ENCODE measurements at places on chromosomes 2 and 18.

- no peak for DNase-seq
These were observed 6.4 kb upstream of the KCMF1 start for GRCh38 chr2:84964406-84965191.

- peak; percentile 45 for DNase-seq
These were observed 59.5 kb downstream of the E2F6 start for GRCh38 chr2:11406267-11406957.

DNA sequence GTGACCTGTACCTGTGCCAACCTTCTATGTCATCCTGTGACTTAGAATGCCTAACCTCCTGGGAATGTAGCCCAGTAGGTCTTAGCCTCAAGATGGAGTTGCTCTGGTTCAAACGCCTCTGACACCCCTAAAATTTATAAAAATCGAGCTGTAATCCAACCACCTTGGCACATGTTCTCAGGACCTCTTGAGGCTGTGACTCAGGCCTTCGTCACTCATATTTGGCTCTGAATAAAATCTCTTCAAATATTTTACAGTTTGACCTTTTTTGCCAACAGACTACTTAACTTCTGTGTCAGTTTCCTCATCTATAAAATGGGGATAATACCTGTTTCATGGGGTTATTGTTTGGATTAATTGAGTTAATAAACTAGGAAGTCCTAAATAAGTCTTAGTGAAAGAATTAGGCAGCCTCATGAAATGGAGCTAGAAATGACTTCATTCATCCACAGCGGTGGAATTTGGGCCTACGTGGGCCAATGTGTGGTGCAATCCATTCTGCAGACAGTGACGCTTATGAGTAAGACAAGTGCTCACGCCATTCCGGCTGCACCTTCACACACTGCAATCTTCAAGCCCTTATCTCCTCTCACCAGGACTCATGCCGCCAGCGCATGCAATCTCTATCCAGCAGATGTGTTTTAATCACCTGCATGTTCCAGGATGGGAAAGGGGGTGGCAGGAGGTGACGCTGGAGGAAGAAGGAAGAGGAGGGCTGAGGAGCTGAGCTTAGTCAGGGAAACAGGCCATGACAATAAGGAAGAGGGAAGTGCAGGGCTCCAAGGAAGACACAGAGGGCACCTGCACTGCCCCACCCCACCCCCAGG is 2.0 kb upstream of the UBE2F start:
- no peak for DNase-seq

- no peak for DNase-seq
These were observed 248.7 kb downstream of the RNF152 start for GRCh38 chr18:61643884-61644647.

DNA sequence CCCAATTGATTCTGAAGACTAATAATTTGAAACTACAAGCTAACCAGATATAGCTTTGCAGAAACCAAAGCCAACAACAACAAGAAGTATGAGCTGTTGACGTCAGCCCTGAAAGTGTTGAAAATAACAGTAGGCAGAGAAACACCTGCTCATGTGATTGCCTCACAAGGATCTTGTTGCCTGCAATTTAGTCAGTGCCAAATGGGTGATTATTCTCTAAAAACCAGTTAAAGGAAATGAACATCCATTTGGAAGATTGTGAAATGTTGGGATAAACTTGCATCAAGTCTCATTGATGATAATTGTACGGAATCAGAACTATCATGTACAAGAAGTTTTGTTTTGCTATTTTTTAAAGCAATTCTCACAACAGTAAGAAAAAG is 2.8 kb downstream of the CYTIP start:
- no peak for DNase-seq

DNA sequence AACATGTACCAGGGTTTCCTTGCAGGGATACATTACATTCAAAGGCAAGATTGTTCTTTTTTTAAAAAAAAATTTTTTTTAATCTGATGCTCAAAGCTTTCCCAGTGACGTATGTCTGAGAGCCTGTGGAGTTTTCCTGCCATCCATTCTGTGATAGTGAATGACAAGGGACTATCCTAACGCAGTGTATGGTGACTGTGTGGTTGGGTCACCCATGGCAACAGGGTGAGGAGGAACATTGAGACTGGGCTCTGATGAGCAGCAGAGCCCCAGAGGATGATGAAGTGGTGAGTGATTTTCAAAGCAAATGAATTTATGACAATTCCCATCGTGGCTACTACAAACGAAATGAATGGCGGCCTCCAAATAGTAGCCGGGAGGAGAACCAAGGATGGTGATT is 28.6 kb upstream of the CTAGE1 start:
- no peak for DNase-seq

DNA sequence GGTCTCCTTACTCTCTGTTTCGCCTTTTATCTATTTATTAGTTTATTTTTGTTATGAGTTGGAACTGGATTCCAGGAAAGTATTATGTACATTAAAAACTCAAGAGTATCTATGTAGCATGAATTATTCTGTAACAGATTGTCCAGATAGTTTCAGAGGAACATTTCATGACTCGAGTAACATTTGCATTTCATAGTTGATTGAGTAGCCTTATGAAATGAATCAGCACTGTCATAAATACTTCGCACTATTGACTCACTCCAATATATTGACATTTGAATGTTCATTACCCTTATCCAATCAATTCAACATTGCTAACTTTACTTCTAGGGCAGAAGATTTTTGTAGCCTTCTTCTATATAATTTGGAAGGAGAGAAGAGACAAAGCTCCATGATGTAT is 11.3 kb upstream of the VRK2 start:
- no peak for DNase-seq

- no peak for DNase-seq
These were observed at the start of gene MOCOS for GRCh38 chr18:36187193-36187825. MOCOS (plus strand) TSS chr18:36187497; CDS start chr18:36187540, 43 bp downstream.

DNA sequence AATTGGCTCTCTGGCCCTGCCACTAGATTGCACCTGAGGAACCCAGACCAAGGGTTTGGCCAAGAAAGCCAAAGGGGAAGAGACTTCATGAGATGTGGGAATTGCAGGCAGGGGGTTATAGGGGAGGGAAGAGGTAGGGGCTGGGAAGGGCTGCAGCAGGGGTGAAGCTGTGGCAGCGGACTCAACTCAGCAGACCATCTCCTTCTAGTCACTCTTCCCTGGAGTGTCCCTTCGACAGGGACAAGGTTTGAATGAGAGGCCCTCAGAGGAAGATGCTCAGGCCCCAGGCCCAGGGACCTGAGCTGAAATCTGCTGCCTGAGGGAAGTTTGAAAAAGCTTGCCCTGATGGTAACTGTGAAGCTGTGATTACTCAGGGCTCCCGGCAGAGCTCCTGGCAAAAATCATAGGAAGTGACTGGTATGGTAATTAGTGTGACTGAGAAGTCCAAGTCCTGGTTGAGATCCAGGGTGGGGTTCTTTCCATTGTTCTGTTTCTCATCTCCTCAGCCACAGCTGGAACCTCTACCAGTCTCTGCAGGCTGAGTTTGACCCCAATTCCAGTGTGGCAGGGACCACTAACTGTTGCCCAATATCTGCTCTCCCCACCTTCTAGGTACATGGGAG is 300.9 kb downstream of the CYP26B1 start:
- no peak for DNase-seq

GRCh38 chr2:27489118-27489497 is 435 bp downstream of the IFT172 start:
- no peak for DNase-seq

DNA sequence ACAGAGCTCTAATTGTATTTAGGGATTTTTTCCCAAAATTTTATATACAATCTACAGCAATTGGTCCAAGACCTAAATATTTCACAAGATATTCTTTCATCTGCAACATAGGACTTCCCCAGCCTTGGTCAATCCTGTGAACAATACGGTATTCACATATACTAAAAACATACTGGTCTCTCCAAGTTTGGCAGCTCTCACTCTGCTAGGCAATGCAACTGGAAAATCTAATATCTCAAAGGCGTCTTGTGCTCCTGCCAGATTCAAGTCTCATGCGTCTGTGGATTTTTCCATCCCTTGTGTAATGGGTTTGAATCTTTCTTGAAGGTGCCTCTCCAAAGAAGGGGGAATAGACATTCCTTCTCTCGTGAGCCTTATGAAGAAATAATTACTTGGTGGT is 27.4 kb upstream of the MBOAT2 start:
- DNase-seq, result no peak

DNA sequence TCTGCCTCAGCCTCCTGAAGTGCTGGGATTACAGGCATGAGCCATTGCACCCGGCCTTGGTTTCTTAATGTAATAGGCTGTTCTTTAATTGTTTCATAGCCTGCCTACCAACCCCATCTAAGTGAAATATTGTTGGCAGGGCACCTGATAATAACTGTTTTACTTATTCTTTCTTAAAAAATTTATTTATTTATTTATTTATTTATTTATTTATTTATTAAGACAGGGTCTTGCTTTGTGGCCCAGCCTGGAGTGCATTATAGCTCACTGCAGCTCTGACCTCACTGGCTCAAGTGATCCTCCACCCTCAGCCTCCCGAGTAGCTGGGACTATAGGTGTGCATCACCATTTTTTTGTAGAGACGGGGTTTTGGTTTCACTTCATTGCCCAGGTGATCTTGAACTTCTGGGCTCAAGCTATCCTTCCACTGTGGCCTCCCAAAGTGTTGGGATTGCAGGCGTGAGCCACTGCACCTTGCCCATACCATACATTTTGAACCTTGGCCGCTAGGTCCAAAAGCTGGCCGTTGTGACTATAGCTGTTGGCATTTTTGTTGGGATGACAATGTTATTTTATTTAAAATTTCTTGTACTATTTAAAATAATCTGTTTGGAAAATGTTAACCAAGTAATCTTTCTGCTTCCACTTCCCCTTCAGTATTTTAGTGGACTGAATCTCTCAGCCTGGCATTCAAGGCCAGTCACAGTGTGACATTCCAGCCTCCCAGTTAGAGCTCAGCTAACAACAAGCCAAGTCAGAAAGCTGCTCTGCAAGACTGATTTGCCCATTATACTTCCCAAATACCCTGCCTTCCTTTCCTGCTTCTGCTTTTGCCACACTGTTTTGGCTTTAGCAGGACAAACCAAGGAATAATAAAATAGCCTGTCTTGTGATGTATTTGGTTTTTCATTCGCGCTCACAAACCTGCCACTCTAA is 52.4 kb downstream of the BABAM2 start:
- DNase-seq, result no peak

- peak; percentile 38 for DNase-seq
These were observed 48.4 kb downstream of the TANK start for GRCh38 chr2:161208527-161209139.

DNA sequence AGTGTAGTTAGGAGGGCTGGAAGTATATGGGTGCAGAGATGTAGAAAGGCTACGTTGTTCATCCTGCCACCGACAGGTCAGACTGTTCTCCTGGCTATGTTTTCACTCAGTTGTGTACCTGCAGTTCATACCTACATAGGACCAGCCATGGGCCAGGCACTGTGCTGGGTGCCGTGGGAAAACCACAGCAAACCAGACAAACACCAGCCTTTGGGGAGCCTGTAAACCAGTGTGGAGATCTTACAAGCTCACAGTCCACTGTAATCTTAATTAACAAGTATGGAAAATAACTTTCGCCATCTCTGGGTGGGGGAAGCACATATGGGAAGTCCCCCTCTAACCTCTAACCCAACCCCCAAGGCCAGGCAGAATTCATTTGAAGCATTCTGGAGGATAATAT is 12.7 kb downstream of the NCK2 start:
- DNase-seq, result no peak

GRCh38 chr2:104772996-104773395 is 80.9 kb upstream of the POU3F3 start:
- DNase-seq, result no peak

GRCh38 chr2:113148606-113149552 is 21.5 kb downstream of the IL1RN start:
- no peak for DNase-seq

GRCh38 chr2:33021542-33022227 is 74.9 kb downstream of the LTBP1 start:
- DNase-seq, result peak; percentile 64

DNA sequence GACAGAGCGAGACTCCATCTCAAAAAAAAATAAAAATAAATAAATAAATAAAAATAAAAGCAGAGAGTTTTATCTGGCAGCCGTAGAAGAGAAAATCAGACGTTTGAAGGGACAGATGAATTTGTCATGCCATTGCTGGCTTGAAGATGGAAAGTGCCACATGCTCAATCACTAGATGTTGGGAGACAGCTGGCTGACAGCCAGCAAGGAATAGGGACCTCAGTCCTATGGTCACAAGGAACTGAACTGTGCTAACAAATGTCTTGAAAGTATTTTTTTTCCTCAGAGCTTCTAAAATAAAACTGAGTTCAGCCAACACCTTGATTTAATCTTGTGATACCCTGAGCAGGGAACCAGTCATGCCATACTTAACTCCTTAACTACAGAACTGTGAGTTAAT is 65.4 kb downstream of the DTNA start:
- no peak for DNase-seq

DNA sequence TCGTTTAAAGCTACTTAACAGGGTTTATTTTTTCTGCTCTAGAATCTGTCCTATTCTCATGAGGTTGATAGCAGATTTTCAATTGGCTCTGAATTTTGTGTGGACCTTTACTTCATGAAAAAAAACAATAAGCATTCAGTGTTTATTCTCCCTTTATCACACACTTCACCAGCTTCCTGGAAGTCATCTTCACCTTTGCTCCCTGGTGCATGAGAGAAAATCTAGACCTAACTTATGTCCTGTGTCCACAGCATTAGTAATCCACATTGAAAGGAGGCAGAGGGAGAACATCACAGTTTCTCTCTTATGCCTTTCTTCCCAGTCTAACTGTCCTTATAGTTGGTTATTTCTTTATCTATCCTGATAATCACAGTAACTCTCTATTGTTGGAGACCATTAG is 316.1 kb downstream of the PTH2R start:
- no peak for DNase-seq

GRCh38 chr2:14977021-14977420 is 344.5 kb downstream of the LRATD1 start:
- no peak for DNase-seq

DNA sequence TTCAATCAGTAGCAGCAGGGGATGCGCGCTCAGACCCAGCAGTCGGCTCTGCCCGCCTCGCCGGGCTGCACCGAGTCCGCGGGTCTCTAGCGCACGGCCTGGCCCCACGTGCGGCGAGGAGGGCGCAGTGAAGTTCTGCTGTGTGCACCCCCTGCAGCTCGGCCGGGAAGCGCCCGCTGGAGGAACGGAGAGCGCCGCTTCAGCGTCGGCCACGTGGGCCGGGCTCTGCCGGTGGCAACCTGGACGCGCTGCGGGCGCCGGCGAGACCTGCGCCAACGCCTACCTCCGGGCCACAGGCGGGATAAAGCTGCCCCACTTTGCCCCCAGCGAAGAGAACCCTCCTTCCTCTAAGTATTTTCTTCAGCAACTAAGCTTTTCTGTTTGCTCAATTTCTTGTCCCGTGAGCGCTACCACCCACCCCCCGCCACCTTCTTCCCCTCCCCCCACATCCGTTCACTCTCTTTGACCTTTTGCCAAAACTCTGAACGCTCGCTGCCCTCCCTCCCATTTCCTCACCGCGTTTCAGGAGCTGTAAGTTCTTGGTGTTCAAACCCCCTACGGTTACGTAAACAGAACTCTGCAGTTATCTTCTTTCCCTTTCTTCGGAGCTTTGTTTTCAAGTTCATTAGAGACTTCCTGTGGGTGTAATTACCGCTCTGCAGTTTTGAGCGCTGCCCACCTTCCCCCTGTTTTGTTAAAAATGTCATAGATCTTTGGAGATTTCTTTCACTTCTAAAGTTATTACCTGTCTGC is 42.6 kb upstream of the EDAR start:
- DNase-seq, result no peak
